ENCODE measurements at places on chromosomes 2 and 18.

- DNase-seq, result no peak
These were observed 292.5 kb downstream of the LRRTM1 start for GRCh38 chr2:80012061-80012460.

GRCh38 chr18:25592804-25593360 is 240.9 kb upstream of the ZNF521 start:
- DNase-seq, result no peak

DNA sequence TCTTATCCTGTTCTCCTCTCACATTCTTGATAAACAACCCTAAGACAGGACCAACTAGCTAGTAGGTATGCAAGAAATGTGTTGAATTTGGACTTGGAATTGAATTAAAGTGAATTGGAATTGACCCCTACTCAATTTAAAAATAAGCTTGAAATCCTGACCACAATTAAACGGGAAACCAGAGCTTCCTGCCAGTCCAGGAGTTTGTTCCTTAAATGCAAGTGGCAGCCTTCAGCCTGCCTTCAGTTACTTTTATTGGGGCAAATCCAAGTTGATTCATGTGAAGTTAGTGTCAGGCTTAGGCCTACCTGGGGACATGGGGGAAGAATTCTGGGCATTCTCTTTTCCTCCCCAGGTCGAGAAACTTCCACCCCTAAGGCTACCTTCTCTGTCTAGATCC is 457.6 kb downstream of the BCL11A start:
- DNase-seq, result no peak

DNA sequence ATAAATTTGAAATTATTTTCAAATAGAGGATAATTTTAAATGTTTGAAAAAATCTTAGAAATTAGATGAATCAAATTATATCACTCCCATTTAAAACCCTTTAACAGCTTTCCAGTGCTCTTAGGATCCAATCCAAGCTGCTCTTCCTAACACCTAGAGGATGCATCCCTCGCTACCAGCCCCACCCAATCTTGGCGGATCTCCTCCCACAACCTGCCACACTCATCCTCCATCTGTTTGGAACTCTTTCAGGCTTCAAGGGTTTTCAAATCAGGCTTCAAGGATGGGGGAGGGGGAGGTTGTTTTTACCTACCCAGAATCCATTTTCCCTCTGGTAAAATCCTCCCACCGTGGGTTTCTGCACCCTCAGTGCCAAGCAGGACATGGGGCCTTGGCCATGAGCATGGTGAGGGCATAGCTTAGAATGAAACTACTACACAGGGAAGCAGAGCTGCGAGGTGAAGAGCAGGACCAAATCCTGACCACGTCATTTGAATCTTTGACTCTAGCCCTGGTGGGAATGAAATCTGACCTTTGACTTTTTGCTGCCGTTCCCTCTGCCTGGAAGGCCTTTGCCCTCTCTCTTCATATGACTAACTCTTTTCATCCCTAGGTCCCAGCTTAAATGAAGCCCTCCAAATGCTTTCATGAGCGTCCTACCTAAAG is 113.0 kb upstream of the MAPRE2 start:
- no peak for DNase-seq

GRCh38 chr2:223997938-223998337 is 40.7 kb downstream of the MRPL44 start:
- no peak for DNase-seq

Data from frontal cortex (tissue), 4 donors.